CD4-positive, alpha-beta T cell treated with Interleukin-21 for 1 hour (primary cell): ENCODE measurements at places on chromosomes 4 and X.

DNA sequence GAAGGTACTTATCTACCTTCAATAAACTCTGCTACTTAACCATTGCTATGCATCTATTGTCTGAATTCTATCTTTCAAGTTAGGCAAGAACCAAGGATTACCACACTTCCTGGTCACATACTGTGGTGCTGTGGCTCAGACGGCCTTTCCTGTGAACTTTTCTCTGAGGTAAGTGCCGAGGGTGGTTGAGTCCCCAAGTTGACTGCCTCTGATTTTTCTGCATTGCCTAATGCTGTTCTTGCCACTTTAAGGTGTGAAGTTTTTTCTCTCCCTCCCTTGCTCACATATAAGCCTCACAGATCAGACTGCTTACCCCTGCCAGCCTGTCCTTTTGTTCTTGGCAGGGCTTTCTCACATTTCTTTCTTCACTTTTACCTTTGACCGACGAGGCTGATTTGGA lies 348.0 kb upstream of the POU3F4 start:
- no peak for DNase-seq

GRCh38 chr4:141307241-141307689 lies 86.6 kb downstream of the ZNF330 start:
- DNase-seq = peak; percentile 67

DNA sequence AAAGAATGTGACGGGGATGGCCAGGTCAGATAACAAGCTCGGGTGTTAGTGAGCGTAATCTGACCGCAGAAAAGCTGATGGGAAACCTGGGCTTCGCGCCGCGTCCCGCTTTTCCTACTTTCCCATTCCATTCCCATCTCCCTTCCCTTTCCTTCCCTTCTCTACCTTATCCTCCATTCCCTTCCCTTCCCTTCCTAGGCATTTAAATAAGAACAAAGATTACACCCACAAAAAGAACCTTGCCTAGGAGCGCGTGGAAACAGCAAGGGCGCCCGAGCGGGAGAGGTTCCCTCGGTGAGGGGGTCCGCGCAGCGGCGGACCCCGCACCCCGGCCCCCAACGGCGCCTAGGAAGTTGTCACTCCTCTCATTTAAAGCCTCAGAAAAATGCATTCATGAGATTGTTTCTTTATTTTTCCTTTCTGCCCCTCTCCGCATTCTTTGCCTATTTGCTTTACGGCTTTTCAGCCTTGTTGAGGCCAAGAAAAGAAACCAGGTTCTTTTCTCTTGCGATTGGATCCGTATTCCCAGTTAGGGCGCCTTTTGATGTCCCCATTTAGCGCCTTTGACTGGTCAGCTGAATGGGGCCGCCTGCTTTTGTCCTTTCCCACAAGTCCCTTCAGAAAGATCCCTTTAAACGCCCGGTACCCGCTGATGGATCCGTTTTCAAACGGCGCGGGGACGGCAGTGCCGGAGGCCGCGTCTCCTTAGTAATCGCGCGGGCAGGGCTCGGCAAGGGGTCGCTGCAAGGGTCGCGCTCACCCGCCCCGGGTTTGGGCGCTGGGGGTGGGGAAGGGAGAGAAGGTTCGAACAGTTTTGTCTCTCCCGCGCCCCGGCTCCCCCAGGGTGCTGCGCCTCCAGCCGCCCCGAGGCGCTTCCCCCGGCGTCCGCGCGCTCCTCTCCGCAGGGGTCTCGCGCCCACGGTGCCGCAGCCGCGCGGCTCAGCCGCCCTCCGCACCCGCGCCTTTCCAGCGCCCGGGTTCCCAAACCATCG lies 54.1 kb upstream of the TMEM33 start:
- no peak for DNase-seq

- no peak for DNase-seq
Observed at GRCh38 chrX:663841-664240, 33.2 kb downstream of the SHOX start.

- DNase-seq = no peak
Observed at GRCh38 chr4:61541459-61541858, 341.3 kb downstream of the ADGRL3 start.

DNA sequence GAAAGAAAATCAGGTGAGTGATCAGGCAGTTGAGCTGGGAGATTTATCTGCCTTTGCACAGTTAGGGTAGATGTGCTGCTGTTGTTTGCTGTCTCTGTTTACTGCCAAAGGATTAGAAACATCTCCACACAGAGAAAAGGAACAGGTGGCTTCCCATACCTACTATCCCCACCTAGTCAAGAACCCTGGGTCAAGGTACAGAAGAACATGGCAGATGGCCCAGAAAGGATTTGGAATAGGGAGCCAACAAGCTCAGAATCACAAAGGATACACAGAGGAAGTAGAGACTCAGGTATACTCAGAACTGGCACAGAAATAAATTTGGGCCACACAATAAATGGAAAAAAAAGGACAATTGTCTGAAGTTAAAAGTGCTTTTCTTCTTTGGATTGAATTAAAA lies 64.3 kb downstream of the TIGD2 start:
- DNase-seq = no peak

GRCh38 chr4:1283711-1284110 lies 6.0 kb upstream of the MAEA start:
- no peak for DNase-seq

DNA sequence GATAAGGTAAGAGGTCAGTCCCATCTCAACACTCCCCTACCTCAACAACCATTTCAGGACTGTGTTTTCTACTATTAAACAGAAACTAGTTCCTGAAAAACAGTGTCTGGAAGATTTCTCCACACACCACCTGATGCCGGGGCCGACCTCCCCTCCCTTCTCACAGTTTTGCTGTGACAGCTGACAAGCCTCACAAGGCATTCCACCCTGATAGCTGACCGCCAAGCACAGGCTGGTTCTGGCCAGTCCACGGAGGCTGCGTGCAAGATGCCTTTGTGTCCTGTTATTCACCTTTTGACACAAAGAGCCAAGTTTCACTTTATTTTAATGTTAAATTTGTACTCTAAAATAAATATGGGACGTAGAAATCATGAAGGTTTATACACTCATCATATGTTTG lies 758.6 kb downstream of the PDHA2 start:
- DNase-seq = no peak

- peak; percentile 27 for DNase-seq
Observed at GRCh38 chrX:49041744-49042580, 1.2 kb downstream of the TFE3 start.

DNA sequence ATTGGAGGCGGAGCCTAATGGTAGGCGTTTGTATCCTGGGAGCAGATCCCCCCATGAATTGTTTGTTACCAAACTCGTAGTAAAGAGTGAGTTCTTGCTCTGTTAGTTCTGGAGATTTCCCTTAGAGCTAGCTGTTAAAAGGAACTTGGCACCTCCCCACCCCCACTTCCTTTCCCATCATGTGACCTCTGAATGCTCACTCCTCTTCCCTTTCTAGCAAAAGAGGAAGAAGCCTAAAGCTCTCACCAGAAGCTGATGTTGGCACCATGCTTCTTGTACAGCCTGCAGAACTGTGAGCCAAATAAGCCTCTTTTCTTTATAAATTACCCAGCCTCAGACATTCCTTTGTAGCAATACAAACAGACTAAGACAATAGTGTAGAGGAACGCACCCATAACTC lies 13.8 kb upstream of the ATOH1 start:
- no peak for DNase-seq

DNA sequence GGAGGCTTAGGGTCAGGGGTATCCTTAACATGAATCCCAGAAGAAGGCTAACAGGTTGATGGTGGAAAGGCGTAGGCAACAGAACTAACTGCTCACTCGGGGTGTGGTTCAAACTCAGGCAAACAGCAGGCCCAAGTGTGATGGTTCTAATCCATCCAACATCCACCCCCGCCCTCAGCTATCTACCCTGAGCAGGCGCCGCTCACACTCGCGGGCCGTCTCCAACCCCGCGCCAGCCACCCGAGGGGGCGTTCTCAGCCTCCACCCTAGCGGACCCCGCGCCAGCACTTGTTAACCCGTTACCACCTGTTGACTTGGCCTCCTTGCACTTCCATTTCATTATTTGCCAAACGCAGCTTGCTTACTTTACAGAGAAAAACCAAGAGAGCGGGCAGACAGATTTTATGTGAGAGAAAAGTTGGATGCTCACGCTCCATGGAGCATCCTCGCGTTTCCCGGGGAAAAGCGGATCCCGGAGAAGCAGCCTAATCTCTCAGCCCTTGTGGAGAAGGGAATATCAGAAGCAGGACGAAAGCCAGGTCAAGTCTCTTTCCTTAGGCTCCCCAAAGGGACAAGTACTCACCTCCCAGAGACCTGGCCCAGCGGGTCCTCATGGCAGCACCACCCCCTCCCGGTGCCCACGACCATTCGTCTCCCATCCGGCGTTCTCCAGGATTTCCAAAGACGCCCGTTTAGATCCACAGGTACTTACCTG lies 773 bp downstream of the SNCA start:
- no peak for DNase-seq

- DNase-seq = no peak
Observed at GRCh38 chr4:18109676-18110075, 88.1 kb upstream of the LCORL start.

DNA sequence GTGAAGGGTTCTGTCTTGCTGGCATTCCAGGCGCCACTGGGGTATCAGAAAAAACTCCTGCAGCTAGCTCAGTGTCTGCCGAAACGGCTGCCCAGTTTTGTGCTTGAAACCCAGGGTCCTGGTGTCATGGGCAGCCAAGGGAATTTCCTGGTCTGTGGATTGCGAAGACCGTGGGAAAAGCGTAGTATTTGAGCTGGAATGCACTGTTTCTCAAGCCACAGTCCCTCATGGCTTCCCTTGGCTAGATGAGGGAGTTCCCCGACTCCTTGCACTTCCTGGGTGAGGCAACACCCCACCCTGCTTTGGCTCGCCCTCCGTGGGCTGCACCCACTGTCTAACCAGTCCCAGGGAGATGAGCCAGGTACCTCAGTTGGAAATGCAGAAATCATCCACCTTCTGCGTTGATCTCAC lies 40.1 kb downstream of the NOP14 start:
- peak; percentile 26 for DNase-seq

- DNase-seq = no peak
Observed at GRCh38 chr4:86556791-86557415, 37.2 kb upstream of the PTPN13 start.

GRCh38 chr4:38894322-38894982 lies 26.8 kb downstream of the FAM114A1 start:
- no peak for DNase-seq

DNA sequence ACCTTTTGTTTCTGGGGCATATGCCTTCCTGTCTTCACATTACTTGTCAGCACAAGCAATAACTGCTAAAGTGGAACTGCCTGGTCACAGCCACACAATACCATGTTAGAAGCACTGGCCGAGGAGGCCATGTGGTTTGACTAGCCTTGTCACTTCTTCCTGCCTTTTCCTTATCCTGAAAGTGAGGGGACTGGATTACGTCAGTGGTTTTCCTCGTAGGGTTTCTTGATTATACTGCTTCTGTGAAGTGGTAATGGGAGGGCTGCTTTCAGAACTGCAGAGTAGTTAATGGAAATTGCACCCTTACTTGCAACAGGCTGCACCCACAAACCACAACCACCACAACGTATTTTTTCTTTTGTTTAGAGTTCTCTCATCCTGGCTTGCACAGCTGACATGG lies 26.6 kb downstream of the ZRSR2 start:
- peak; percentile 57 for DNase-seq

GRCh38 chr4:183543435-183543834 lies 38.6 kb downstream of the ING2 start:
- no peak for DNase-seq

DNA sequence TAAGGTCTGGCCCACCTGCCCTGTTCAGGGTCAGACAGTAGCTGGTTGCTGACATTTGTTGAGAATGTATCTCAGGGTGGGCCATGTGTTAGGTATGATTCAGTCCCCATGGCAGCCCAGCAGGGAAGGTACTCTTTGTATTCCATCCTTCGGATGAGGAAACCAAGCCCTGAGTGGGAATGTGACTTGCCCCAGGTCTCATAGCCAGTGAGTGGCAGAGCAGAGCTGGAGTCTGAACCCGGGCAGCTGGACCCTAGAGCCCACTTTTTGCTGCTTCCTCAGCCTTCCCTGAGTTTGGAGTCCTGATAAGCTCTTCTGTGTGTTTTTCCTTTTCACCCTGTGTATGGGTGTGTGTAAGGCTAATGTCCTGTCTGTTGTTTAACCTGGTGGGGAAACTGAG lies 21.6 kb upstream of the UBA1 start:
- DNase-seq = no peak

DNA sequence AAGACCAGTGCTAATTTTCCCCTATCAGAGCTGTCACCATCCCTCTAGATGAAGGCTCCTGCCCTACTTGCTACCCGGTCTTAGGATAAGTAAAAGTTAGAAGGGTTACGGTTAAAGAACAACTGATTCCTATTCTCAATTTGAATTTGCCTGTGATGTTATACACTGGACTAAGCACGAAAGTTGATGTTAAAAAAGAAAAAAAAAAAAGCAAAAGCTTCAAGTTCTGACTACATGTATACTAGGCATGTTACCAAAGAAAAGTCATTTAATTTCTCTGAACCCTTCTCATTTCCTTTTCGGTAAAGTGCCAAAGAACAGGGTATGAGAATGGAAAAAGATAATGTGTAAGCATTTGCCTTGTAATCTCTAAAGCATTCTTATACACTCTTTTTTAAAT lies 1.4 kb upstream of the PPID start:
- DNase-seq = no peak

GRCh38 chr4:148064451-148064850 lies 332.6 kb downstream of the ARHGAP10 start:
- DNase-seq = no peak

GRCh38 chr4:85733798-85734197 lies 258.8 kb downstream of the ARHGAP24 start:
- no peak for DNase-seq

DNA sequence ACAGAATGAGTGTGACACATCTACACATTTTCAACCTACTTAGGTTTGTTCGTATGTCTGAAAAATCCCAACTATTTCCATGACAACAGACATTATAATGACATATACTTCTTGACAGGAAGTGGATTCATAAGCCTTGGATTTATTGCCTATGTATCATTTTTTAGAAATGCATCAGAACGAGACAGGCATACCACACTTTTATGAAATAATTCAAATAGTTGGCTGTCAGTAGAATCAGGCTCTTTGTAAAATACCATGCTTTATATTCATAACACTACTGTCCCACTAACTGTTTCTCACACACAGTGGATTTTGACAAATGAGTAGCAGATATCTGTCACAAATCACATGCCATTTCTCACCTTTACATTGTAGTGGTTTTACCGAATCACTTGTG lies 173.2 kb downstream of the BEND2 start:
- no peak for DNase-seq

GRCh38 chr4:82380344-82380743 lies 6.6 kb upstream of the HNRNPD start:
- no peak for DNase-seq

DNA sequence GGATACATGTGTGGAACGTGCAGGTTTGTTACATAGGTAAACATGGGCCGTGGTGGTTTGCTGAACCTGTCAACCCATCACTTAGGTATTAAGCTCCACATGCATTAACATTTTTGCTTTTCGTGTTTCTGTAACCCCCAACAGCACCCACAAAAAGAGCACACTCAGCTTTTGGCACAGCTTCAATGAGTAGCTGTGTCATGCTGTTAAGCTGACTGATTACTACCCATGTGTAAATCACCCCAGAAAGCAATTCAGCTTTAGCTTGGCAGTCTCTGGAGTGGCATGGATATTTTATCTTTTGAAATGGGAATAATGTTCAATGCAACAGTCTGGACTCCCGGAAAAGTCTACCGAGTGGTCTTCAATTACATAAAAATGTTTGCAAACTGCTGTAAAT lies 734.3 kb downstream of the STIM2 start:
- DNase-seq = no peak
